ENCODE measurements at places on chromosomes 16 and 17.

DNA sequence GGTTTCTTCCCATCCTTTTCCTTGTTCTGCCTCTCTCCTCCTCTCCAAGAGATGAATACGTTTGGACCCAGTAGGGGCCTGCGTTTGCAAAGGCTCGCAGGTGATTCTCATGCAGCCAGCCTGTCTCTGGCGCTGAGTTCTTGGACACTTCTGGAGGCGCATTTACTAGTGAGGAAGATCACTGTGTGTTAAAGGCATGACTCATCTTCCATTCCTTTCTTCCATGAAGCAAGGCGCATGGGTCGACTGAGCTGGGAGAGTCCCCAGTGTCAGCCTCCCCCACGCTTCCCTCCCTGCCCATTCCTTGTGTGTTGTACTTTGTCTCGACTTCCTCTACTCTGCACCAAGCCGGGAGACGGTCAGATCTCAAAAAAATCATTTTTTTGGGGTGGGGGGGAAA lies 159.9 kb upstream of the EEF2KMT start:
- DNase-seq = no peak

DNA sequence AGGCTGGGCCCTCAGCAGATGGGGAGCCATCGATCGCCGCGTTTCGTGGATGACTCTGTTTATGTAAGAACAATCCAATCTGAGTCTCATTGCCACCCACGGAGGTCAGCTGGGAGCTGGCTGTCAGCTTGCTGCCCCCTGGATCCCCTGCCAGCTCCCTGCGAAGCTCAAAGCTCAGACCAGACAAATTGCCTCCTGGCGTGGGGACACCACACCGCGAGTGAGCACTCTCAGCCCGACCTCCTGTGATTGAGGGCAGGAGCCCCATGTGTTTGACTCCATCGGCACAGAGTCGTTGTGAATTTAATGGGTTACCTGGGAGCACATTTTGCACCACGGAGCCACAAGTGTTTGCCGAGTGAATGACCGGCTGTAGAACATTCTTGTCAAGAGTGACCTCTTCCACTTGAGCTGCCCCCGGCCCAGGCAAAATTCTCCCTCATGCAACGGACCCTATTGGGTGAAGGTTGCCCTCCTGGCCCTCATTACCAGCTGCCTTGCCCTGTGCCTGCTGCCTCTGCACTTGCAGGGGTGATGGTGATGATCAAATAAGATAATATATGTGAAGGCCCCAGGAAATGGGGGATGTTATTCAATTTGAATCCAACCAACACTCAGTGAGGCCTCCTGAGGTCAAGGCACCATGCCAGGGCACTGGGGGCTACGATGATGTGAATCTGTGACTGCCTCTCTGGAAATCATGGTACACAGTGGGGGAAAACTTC lies 7.6 kb upstream of the GFAP start:
- DNase-seq = no peak

DNA sequence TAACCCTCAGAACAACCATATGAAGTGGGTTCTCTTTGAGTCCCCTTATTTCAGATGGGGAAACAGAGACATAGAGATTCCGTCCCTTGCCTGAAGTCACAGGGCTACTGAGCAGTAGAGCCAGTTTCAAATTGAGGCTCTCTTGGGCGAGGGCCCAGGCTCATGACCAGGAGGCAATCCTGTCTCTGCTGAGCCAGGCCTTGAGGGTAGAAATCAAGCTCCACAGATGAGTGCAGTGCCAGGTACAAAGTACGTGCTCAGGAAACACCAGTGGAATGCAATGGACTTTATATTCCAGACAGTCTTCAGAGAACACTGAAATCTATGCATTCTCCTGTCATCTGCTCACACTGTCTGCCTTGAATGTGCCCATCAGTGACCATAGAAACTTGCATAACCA lies 291.7 kb upstream of the MAF start:
- DNase-seq = no peak

GRCh38 chr17:72183194-72183685 lies 62.4 kb downstream of the SOX9 start:
- DNase-seq = no peak

GRCh38 chr16:787321-787966 lies 737 bp downstream of the RPUSD1 start:
- no peak for DNase-seq

GRCh38 chr17:69065113-69065512 lies 4.4 kb upstream of the ABCA9 start:
- no peak for DNase-seq

DNA sequence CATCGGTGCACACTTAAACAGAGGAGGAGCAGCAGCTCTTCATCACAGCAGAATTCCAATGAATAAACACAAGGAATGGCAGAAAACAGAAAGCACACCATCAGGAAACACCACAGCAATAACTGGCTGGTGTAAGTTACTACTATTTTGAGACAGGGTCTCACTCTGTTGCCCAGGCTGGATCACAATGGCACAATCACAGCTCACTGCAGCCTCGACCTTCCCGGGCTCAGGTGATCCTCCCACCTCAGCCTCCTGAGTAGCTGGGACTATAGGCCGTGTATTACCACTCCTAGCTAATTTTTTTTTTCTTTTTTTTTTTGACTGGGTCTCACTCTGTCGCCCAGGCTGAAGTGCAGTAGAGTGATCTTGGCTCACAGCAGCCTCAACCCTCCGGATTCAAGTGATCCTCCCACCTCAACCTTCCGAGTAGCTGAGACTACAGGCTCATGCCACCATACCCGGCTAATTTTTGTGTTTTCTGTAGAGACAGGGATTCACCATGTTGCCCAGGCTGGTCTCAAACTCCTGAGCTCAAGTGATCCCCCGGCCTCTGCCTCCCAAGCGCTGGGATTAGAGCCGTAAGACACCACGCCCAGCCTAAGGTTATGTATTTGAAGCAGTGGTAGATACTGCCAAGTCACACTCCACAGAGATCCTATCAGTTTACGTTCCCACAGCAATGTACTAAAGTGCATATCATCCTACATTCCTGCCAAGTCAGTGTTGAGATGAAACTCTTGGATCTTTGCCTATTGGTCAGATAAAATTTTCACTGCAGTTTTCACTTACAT lies 20.7 kb downstream of the TRAP1 start:
- DNase-seq = no peak

- peak; percentile 37 for DNase-seq
Observed at GRCh38 chr16:55370762-55371482, 46.9 kb downstream of the IRX6 start.

DNA sequence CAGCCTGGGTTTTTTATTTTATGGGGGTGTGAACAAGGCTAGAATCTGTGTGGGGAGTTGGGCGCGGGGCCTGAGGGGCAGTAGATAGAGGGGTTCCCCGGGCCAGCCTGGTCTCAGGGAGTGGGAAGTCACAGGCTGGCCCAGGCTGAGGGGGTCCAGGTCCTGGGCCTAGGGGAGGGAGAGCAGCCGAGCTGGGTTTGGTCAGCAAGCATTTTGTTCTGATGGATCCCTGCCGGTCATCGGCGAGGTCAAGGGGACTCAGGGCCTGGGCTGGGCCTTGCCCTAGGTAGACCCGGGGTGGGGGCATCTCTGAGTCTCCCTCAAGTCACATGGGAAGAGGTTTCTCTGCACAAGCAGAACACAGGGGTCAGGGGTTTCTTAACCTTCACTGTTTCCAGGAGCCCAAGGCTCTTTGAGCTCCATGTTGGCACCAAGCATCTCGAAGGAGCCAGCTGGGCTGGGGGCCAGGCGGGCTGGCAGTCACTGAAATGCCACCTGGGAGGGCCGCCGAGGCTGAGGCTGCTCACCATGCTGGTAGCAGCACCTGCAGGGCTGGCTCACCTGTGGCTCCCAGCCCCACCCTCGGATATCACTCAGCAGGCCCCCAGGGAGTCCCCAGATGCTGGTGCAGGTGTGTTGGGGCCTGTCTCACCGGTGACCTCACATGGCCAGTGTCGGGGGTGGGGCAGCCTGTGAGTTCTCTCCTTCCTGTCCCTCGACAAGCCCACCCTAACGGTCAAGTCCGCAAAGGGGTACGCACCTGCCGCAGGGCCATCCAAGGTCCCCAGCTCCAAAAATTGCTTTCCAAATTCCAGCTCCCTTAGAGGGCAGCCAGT lies 41.0 kb downstream of the SLC7A5 start:
- peak; percentile 48 for DNase-seq

DNA sequence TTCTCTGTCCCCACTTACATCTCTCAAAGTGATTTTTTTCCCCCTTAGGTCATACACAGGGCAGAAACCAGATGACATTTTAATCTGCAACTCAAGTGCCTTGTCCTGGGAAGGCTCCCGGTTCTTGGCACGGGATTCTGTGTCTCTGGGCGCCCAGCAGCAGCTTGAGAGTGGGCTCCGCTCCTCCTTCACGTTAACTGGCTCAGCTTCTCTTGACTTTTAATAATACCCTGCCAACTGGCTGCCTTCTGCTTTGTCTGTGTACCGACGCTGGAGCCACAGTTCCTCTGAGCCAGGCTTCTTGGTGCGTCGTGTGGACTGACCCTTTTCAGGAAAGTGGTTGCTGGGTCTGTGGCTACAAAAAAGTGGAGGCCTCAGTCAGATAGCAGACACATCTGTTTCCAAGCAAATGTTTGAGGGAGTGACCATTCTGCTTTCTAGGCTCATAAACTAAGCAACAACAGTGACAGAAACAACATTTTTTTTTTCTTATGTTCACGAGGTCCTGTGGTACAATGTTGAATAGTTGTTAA lies 64.9 kb downstream of the IRF8 start:
- no peak for DNase-seq

DNA sequence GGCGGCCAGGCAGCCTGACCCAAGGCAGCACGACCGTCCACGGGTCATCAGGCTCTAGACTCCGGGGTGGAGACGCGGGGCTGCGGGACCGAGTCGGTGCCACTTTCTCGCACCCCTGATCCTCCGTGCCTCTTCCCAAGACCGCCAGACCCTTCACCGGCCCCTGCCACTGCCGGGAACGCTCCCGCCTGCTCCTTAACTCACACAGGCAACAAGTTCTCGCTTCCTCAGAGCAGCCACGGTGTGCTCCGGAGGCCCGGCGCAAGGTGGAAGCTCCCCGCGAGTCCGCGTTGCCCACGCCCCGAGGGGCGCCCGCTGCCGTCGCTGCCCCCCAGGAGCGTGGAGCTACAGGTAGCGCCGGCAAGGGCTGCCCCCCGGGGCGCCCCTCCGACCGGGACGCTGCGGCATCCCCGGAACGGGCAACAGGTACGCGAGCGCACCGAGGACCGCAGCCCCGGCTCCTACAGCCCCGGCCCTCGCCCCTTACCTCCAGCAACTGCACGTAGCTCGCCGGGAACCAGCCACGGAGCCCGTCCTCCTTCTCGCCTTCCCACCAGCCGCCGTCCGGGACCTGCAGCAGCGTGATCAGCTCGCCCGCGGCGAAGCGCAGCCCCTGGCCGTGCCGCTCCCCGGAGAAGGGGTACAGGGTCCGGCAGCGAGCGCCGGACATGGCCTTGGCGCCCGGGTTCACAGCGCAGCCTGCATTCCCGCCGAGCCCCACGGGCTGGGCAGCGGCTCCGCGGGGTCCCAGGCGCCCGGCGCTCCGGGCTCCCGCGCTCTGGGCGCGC lies 491 bp downstream of the GAS7 start:
- DNase-seq = no peak

DNA sequence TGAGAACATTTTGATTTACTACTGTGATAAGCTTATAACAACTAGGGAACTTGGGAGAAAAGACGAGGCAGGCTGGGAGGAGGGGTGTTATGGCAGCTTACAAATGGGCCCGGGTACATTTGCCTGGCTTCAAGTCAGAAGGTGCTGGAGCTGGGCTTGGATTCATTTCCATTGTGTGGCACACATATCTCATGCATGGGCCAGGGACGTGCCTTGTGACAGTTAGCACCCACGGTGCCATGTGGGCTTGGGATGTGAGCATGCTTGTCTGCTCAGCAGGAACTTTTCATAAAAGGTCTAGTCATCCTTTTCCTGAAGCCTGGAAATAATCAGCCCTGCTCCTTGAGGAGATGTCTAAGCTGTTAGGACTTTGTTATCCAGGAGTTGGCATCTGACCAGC lies 572.2 kb downstream of the CDH13 start:
- no peak for DNase-seq

DNA sequence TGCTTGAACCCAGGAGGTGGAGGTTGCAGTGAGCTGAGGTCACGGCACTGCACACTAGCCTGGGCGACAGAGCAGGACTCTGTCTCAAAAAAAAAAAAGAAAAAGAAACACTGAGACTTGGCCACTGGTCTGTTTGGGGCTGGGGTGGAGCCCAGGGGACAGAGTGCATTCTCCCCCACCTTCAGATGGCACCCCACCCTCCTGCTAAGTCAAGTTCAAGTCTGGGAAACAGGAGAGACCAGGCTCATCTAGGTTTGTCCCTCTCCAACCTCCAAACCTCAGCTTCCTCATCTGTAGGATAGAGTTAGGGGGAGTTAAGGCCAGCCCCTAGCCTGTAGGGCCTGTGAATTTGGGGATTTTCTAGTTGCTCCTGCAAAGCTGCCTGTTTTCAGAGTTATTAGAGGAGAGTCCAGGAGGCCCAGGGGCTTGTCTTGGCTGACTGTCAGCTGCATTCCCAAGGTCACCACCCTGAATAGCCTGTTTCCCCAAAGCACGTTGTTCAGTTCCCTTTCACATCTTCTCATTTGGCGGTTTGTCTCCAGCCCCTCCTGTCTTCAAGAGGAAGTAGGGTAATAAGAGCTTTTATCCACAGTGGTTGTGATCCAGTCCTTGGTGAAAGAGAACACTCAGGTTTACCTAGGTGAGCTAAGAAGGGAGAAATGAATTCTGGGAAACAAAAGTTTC lies 2.2 kb downstream of the MT3 start:
- no peak for DNase-seq

All from activated naive CD4-positive, alpha-beta T cell treated with anti-CD3 and anti-CD28 coated beads for 36 hours (primary cell).